ENCODE measurements at places on chromosomes 12 and 14.

DNA sequence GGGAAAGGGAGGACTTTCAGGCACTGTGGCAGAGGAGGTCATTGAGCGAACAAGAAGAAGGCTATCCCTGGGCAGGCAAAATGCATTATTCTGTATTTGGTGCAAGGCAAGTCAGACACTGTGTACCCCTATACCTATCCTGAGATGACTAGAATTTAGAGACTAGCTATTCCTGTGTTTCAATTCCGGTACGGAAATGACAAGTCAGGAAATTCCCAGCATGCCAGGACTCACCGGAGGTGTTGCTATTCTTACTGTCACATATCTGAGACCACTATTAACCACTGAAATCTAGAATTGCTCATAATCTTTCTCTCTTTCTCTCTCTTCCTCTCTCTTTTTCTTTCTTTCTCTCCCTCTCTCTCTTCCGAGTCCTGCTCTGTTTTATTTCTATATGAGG is 297.1 kb downstream of the PDZRN4 start:
- no peak for DNase-seq

- no peak for DNase-seq
Measured at GRCh38 chr14:95226801-95227200, 69.5 kb upstream of the DICER1 start.

GRCh38 chr14:71321574-71322315 is 414.5 kb downstream of the PCNX1 start:
- DNase-seq = no peak

- no peak for DNase-seq
Measured at GRCh38 chr14:94722397-94722796, 47.5 kb downstream of the GSC start.

DNA sequence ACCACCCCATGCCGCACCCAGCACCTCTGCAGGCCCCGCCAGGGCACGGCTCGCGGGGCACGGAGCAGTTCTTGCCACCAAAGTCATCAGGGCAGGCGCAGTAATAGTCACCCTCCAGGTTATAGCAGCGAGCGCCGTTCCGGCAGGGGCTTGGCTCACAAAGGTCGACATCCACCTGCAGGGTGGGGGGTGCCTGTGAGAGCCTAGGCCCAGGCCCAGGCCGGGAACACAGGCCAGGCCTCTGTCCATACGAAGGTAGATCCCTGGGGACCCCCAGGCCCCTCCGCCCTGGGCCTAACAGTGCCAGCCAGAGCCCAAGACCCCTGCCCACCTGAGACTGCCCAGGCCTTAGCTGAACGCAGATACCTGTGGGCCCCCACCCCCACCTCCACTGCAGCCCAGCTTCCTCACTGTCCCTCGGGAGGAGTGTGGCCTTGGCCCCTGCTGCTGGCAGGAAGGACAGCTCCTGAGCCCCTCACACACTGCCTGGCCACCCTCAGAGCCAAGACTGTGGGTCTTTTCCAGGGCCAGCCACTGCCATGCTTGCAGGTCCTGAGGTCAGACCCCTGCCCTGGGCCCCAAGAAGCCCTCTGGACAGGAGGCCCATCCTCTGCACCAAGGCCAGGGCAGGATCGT is 19.3 kb downstream of the JAG2 start:
- no peak for DNase-seq

DNA sequence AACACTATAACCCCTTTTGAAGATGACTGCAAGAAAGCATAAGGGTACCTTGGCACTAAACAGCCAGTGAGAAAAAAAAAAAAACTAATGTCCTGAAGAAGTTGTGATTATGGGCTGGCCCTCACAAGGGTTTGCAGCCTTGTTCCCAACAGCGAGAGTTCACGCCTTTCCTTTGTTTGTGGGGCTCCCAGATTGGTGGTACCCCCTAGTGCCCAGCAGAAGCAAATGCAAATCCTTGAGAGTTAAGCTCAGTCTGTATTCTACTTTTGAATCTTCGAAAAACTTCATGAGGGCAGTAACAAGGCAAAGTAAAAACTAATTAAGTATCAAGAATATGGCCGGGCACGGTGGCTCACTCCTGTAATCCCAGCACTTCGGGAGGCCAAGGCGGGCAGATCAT is 238.9 kb upstream of the LMO3 start:
- DNase-seq = no peak

GRCh38 chr12:105220150-105220928 is 15.6 kb downstream of the APPL2 start:
- no peak for DNase-seq

- no peak for DNase-seq
Measured at GRCh38 chr12:112728864-112729263, 62.7 kb upstream of the RPH3A start.

DNA sequence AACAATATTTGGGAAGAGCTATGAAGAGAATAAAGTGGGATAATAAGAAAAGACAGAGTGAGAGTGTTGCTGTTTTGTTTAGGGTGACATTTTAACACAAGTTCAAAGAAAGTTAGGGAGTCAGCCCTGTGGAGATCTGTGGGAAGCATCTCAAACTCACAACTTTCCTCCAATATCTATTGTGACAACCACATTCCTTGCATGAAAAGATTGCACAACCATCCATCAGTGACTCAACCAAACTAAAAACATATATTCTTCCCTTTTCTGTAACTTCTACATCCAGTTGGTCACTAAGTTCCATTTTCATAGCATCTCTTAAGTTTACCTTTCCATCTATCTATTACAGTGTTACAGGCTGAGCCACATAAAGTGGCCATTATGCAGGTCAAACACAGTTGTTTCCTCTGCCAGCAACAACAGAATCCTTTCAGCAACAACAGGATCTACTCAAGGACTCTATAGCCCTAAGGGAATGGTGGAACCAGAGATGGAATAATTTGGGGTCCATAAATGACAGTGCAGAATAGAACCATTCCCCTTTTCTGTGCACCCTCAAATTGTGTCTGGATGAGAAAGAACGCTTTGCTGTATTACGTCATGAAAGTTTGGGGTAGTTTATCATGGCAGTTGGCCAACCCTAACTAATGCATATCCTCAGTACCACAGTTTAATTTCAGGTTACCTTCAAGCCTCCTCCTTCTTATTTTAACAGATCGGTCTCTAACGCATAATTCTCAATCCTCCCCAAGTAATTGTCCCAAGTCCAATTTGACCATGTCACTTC is 118.8 kb downstream of the ST8SIA1 start:
- no peak for DNase-seq

GRCh38 chr14:54599966-54600716 is 33.2 kb downstream of the SAMD4A start:
- no peak for DNase-seq

DNA sequence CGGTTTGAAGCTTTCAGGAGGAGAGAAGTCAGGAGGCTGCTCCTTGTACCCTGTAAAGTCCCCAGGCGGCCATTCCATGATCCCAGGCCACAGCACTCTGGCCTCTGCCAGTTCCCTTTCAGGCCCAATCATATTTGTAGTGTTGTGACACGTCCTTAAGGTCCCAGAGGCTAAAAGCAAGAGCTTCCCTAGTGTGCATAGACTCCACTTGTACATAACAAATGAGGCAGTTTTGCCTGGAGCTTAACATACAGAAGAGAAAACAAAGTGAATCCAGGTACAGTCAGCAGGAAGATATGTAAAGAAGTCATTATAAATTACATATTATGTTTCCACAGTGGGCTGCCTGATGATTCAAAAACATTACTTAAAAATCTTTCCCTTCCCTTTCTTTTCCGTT is 81.1 kb upstream of the RPH3A start:
- DNase-seq = no peak

- no peak for DNase-seq
Measured at GRCh38 chr14:68943107-68943506, 36.0 kb downstream of the ACTN1 start.

DNA sequence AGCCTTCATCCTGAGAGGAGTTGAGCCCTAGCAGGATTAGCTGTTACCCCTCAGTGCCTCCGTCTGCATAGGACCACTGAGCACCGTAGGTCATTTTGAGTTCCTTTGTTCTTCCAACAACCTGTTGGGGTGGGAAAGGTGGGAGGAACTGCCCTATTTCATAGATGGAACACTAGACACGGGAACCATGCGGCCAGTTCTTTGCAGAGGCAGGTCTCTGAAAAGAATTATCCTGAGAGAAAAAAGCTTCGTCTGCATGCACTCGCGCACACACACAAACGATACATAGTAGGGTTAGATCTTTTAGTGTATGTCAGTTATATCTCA is 28.5 kb downstream of the TRAFD1 start:
- DNase-seq = peak; percentile 43

DNA sequence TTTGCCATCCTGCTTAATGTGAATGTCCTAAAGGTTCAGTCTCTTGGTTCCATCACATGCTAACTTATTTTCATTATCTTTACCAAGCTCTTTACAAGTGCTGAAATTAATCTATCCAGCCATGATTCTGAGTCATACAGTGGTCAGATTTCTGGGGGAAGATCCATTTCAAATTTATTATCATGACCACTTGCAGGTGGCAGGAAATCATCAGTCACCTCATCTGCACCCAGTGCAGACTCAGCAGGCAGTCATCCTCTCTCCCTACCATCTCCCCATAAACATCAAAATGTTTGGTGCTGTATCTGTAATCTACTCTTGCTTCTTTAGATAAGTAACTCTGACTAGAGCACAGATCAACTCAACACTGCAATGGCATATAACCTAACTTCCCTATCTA is 23.5 kb downstream of the ATG14 start:
- no peak for DNase-seq

DNA sequence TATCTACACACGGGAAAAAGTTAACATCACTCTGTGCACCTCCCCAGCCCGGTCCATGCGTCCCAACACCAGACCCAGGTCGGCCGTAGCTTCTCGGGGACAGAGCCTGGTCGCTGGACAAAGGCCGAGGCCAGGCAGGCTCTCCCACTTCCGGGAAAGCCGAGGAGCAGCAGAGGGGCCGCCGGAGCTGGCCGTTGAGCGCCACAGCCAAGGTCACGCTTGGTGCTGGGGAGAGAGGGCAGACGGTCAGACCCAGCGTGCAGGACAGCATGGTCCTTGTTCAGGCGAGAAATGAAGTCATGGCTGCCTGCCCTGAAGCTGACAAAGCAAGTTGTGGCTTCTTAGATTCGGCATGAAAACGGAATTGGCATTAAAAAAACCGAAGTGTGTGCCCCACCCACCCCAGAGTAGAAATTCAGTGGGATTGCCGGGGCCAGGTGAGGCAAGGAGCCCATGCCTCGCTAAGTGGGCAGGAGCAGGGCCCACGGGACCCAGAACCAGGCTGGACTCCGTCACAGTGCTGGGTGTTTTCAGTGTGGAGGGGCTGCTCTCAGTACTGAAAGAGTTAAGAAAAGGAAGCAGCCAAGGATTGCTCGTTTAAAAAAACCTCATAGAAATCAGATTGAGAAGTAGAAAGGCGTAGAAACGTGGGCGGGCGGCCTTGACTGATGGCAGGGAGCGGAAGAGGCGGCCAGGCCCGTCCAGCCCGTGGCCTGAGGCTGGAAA is 4.3 kb downstream of the ARL6IP4 start:
- no peak for DNase-seq

DNA sequence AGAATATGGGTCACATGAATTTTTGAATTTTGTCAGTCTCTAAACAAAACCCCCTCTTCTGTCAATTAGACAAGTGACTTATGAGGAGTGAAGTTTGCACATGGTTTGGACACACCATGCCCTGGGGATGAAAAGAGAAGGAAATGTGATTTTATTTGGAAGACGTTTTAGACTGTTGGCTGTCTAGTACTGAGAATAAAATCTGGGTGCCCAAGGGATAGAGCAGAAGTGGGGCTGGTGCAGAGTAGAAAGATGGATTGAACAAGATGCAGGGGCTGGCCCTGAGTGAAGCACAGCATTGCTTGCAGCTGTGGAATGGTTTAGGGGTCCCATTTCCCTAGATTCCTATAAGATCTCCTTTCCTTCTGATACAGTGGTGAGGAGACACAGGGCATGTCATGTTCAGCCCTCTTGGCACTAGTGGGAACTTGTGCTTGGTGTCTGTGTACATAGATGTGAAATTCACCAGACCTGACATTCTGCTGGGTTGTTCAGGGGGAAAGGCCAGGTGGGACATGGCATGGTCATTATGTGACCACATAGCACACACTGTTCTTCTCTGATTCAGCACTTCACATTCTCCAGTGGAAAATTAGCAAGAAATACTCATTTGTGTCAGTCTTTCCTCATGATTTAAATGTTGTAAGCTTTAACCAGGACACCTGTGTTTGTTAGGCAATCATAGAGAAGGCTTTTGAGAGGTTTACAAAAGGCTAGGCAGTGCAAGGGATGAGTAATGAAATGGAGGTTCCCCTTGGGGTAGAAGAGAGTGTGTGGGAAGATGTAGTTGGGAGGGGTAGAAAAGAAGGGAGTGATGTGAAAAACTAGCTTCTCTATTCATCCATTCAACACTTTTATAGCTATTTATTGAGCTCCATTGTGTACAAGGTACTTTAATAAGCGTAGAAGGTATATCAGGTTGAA is 202.3 kb upstream of the IGF1 start:
- DNase-seq = no peak

DNA sequence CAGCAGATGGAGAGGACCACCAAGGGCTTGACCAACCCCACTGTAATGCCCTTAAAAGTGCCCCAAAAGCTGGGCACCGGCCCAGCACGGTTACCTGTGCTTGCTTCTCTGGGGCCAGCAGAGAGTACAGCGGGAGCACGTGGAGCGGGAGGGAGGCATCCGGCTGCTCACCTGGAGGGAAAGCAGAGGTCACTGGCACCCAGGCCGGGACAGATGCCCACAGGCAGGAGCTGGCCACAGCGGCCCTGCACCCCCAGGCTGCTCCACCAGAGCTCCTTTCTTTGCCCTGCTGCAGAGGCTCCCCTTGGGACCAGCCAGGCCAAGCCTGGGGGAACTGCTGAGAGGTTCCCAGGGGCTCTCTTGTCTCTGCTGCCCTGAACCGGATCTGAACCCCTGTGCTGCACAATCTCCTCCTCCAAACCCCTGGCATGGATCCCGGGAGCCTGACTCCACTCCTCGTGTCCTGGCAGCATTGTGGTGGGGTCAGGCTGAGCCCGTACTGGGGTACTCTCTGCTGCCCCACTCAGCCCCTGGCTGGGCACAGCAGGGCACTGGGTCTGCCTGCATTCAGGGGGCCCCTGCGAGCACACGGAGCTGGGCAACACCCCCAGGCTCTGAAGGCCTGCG is 24.0 kb downstream of the DHX37 start:
- no peak for DNase-seq

- no peak for DNase-seq
Measured at GRCh38 chr12:61870658-61871484, 389.3 kb upstream of the USP15 start.

- DNase-seq = no peak
Measured at GRCh38 chr12:64943686-64944085, 119.2 kb downstream of the TBC1D30 start.

GRCh38 chr14:50835280-50835679 is 4.3 kb upstream of the NIN start:
- no peak for DNase-seq

DNA sequence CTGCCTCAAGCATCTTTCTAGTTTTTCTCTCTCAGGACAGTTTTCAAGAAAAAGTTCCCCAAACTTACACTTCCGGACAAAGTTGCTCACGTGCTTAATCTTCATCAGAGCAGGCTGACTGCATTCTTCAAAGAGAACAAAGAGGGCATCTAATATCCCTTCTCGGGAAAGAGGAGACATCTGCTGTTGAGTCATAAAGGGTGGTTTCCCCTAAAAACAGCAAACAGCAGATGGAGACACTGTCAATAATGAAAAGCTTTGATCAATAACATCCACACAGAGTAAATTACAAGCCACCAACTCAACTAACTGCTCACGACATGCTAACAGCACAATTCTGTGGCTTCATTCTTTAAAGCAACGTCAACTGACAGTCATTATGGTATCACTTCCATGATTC is 8.1 kb downstream of the CIT start:
- no peak for DNase-seq

- DNase-seq = no peak
Measured at GRCh38 chr12:64696080-64696741, 63.0 kb downstream of the GNS start.

GRCh38 chr14:89292579-89293313 is 124.3 kb downstream of the FOXN3 start:
- DNase-seq = no peak

All from ecto neural progenitor cell (in vitro differentiated cells).